ENCODE measurements at places on chromosomes 2 and 18.

DNA sequence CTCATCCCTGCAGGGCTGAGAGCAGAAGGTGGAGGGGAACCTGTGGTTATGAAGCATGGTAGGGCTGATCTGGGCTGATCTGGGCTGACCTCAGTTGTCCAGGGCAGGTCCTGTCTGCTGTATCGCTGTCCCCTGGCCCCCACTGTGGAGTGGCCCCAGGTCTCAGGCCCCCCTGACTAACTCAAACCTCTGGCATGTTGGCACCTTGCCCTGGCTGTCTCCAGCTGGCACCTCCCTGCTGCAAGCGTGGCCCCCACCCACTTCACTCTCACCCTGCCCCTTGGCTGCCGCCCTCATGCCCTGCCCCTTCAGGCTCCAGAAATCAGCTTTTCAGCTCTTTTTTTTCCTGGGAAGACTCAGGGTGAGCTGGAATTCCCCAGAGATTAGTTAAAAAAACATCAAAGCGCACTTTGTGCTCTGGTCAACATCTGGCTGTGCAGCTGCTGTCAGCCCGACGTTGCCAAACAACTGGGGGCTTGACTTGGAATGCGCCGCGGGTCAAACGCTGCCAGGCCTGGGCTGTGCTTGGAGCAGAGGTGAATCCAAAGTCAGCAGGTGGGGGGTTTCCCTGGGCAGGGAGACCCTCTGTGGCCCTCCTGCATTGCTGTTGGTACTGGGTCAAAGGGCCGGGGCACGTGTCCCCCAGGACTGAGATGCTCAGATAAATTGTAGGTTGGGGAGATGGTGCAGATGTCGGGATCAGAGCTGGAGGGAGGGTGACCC lies 173.8 kb upstream of the HDAC4 start:
- H3K27ac ChIP-seq: no peak overlapping the region
- no peaks in the 10 kb centered on the region for H3K36me3 ChIP-seq
- no peak for DNase-seq
- H3K4me1 ChIP-seq: no peaks in the 10 kb centered on the region

DNA sequence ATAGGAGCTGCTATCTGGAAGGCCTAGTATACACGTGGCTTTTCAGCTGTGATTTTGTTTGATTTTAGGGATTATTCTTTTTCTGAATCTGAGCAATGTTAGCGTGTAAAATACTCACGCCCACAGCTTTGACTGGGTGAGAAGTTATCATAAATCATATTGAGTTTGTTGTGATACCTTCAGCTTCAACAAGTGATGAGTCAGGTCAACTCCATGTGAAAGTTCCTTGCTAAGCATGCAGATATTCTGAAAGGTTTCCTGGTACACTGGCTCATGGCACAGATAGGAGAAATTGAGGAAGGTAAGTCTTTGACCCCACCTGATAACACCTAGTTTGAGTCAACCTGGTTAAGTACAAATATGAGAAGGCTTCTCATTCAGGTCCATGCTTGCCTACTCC lies at the start of gene GKN1:
GKN1 (plus strand) TSS at position 386 of the 400 bp plus-strand sequence. CDS start 42 bp downstream, outside the sequence.
- H3K36me3 ChIP-seq: no peaks in the 10 kb centered on the region
- DNase-seq: no peak
- no peak within 1 kb of the TSS for H3K4me3 ChIP-seq
- H3K4me1 ChIP-seq: peaks cover 32% of the 10 kb centered on the region
- H3K27ac ChIP-seq: no peak within 1 kb of the TSS
- no peaks in the 10 kb centered on the region for H3K27me3 ChIP-seq

DNA sequence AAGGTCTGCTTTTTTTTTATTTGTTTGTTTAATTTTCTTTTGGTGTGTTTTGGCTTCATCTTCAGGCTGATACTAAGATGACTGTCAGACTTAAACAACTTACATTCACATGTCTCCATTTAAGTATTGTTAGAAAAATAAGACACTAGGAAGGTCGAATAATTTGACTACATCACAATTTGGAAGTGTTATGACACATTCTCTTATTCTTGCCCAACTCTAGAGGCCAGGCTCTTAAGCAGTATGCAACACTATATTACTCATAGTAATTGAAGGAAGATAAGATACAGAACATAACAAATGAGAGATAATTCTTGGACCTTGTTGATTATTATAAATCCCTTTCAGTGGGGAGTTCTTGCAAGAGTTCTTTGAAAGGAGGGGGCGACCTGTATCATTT lies 295.3 kb upstream of the COL3A1 start:
- no peaks in the 10 kb centered on the region for H3K27me3 ChIP-seq
- H3K4me3 ChIP-seq: no peak overlapping the region
- no peak for DNase-seq
- no peak overlapping the region for H3K27ac ChIP-seq
- no peaks in the 10 kb centered on the region for H3K4me1 ChIP-seq

GRCh38 chr18:12408247-12408869 lies 629 bp downstream of the PRELID3A start:
- peak overlapping the region; percentile 77 for H3K4me3 ChIP-seq
- H3K27ac ChIP-seq: peak overlapping the region; percentile 73
- H3K4me1 ChIP-seq: peaks cover 22% of the 10 kb centered on the region

- no peak for DNase-seq
- H3K4me3 ChIP-seq: no peak overlapping the region
- H3K27ac ChIP-seq: no peak overlapping the region
- H3K36me3 ChIP-seq: peaks cover 5% of the 10 kb centered on the region
- H3K27me3 ChIP-seq: no peaks in the 10 kb centered on the region
Measured at GRCh38 chr2:207905546-207905945, 119.8 kb downstream of the PLEKHM3 start.

- DNase-seq: no peak
- no peaks in the 10 kb centered on the region for H3K27me3 ChIP-seq
- no peak overlapping the region for H3K4me3 ChIP-seq
- no peaks in the 10 kb centered on the region for H3K36me3 ChIP-seq
- peaks cover 6% of the 10 kb centered on the region for H3K4me1 ChIP-seq
Measured at GRCh38 chr2:65053199-65053598, 3.0 kb upstream of the CEP68 start.

- H3K27ac ChIP-seq: no peak overlapping the region
- H3K27me3 ChIP-seq: no peaks in the 10 kb centered on the region
- no peak overlapping the region for H3K4me3 ChIP-seq
- no peak for DNase-seq
Measured at GRCh38 chr18:24762511-24762910, 302.1 kb downstream of the HRH4 start.

DNA sequence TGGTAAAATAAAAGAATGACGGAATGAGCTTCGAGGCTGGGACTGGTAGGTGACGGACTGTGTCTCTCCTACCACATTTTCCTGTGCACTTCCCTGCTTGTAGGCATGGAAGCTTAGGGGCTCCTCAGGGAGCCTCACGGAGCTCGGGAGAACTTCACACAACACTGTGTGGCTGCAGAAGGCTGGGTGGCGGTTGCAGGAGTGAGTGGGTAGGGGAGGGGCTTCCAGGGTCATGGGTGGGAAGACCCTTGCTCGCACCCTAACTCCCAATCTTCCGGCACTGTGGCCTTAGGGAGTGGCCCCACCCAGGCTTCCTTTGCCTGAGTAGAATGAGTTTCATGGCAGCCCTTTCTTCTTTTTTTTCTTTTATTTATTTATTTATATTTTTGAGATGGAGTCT lies 128.6 kb downstream of the INHBB start:
- no peaks in the 10 kb centered on the region for H3K36me3 ChIP-seq
- H3K27me3 ChIP-seq: no peaks in the 10 kb centered on the region
- H3K27ac ChIP-seq: no peak overlapping the region
- DNase-seq: no peak

DNA sequence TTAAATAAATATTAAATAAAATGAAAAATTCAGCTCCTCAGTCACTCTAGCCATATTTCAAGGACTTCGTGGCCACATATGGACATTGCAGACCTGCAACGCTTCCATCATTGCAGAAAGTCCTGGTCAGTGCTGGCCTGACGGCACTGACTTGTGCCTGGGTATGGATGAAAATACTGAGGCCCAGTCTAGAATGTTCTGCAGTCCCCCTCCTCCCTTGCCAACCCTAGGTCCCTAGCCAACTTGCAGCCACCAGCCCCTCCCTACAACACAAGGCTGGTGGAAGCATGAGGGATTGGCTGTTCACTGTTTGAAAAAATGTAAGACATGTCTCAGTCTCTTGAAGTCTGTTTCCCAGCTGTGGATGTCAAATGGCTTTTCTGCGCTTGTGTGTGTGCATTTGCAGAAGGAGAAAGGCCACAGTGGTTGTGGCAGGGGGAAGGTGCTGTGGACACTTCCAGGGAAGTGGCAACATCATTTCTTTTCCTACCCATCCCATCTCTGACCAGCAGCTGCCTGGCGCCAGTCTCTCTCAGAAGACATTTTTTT lies 9.9 kb downstream of the IGFBP5 start:
- peaks cover 4% of the 10 kb centered on the region for H3K36me3 ChIP-seq
- H3K4me3 ChIP-seq: no peak overlapping the region
- H3K4me1 ChIP-seq: peaks cover 75% of the 10 kb centered on the region
- DNase-seq: no peak
- H3K27ac ChIP-seq: peak overlapping the region; percentile 55

GRCh38 chr2:10922307-10923007 lies 10.7 kb downstream of the KCNF1 start:
- no peak overlapping the region for H3K4me3 ChIP-seq
- peaks cover 4% of the 10 kb centered on the region for H3K27me3 ChIP-seq

GRCh38 chr2:237669283-237669627 lies 41.9 kb downstream of the LRRFIP1 start:
- H3K36me3 ChIP-seq: no peaks in the 10 kb centered on the region
- no peak for DNase-seq
- no peaks in the 10 kb centered on the region for H3K27me3 ChIP-seq

DNA sequence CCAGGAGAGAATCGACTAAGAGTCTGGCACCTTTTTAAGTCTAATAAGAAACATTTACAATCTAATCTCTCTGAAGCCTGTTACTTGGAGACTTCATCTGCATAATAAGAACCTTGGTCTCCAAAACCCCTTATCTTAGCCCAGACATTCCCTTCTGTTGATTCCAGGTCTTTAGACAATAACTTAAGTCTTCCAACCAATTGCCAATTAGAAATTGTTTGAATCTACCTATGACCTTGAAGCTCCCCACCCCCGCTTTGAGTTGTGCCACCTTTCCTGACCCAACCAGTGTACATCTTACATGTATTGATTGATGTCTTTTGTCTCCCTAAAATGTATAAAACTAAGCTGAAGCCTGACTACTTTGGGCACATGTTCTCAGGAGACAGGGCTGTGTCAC lies 49.5 kb upstream of the DTNA start:
- H3K36me3 ChIP-seq: no peaks in the 10 kb centered on the region
- peaks cover 49% of the 10 kb centered on the region for H3K4me1 ChIP-seq
- peak overlapping the region; percentile 90 for H3K27ac ChIP-seq
- no peak for DNase-seq
- H3K4me3 ChIP-seq: no peak overlapping the region

DNA sequence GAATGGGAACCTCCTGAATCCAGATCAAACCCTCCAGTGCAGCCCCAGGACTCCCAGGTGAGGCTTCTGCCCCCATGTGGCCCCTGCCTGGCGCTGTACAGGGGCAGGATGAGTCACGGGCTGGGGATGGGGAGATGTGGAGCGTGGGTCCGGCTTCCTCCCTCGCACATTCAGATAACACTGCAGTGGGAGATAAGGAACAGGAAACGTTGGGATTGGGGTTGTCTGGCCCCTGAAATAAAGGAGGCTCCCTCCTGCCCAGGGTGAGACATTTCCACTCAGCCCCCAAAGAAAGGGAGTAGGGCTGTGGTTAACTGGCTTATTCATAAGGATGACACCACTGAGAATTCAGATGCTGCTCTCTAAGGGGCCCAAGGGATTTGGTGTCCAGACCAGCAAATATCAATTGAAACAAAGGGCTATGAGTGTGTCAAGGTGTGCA lies 30.7 kb downstream of the IGFBP5 start:
- peak overlapping the region; percentile 38 for H3K27ac ChIP-seq
- H3K36me3 ChIP-seq: peaks cover 30% of the 10 kb centered on the region
- DNase-seq: no peak
- H3K27me3 ChIP-seq: no peaks in the 10 kb centered on the region
- H3K4me3 ChIP-seq: no peak overlapping the region

Data from thoracic aorta (tissue), 2 donors.